Stimulated activated CD8-positive, alpha-beta memory T cell treated with anti-CD3 and anti-CD28 coated beads, Interleukin-15, amount 100 ng/mL, for 48 hours (primary cell): ENCODE measurements at places on chromosomes 7 and 10.
A peak's percentile ranks its signal among the peaks of the same experiment; 100 is the strongest.

- no peak for DNase-seq
Observed at GRCh38 chr7:12889391-12889790, 202.0 kb downstream of the ARL4A start.

DNA sequence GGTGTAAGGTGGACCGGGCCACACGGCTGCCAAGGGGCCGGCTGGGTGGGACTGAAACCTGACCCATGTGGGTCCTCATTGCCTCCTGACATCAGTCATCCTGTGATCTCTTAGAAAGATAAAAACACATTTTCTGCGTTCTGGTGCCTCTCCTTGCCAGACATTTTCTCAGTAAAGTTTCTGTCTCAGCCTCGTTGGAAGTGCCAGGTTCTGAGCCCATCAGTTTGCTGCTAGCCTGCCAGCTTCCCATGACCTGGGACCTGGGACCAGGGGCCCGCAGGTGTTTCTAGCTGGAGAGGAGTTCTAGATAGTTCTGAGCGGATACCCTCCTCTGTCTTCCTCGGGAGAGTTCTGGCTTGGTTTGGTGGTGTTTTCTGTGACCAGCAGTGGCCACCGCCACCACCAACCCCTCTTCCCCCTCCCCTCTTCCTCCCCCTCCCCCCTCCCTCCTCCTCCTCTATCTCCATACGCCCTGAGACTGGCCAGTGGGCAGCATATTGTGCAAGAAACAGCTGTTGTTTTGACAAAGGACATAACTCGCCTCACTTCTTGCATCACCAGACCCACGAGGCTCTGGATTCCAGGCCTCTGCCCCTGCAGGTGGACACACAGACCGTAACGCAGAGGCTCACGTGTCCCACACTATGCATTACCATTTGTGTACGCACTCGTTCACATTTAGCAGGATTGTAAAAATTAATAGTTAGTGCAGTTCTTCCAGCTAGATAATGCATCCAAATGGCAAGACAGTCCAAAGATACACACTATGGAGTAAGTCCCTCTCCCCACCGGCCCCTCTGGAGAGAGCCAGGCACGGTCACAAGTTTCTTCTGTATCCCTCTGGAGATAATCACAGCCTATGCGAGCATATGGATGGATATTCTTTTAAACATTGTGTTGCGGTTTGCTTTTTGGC lies 94.6 kb downstream of the CUX1 start:
- no peak for DNase-seq

DNA sequence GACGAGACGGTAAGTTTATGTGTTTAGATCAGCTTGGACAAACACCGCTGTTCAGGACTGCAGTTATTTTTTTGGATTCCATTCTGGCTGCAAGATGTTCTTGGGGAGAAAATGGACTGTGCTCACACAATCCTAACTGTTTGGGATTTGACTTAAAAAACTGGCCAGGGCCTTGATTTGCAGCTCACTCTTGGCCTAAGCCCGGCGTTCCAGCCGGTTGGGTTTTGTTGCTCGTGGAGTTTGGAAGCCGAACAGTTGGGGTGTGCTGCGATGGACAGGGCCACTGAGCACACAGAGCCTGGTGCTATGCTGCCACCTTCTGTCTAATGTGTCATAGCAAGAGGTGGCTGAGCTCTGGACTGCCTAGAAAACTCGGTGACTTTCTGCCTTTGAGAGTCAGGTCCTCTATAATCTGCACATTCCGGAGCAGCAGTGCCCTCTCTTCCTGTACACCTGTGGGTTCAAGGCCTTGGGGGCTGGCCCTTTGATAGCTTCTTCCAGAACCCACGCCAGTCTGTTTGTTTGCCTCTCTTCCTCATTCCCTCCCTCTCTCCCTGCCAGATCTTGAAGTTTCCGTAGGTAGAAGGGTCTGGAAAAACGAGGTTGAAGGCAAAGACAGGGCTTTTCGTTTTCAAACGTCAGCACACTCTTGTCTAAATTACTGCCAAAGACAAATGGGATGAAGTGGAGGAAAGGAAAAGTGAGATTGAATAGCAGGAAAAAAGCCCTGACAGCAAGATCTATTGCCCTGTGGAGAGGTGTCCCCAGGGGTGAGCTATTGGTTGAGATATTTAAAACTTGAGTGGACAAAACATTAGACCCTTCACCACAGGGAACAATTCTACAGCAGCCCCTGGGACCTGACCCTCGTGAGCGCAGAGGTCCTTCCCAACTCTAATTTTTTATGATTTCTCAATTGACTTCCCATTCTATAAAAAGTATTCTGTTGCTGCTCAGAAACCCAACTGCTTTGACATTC lies 167.5 kb upstream of the HABP2 start:
- DNase-seq, result peak; percentile 14

DNA sequence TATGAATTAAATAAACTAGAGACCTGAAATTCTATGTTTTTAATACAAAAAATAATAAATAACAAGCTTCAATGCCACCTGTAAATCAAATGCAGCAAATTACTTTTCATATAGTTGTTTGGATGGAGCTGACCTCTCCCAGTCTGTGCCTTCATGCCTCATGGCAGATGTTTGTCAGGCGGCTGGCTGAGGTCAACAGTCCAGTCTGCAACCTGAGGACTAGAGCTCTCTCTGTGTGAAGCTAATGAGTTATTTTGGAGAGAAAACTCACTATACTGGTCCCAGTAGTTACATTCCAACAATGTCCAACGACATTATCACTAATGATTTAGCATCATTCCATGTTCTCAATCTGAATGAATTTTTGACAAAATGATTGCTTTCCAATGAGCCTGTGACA lies 746.2 kb upstream of the POM121L12 start:
- DNase-seq, result no peak

GRCh38 chr7:74475243-74475986 lies 21.7 kb downstream of the GTF2IRD1 start:
- no peak for DNase-seq

- no peak for DNase-seq
Observed at GRCh38 chr7:68432585-68432984, 1165.7 kb upstream of the AUTS2 start.

DNA sequence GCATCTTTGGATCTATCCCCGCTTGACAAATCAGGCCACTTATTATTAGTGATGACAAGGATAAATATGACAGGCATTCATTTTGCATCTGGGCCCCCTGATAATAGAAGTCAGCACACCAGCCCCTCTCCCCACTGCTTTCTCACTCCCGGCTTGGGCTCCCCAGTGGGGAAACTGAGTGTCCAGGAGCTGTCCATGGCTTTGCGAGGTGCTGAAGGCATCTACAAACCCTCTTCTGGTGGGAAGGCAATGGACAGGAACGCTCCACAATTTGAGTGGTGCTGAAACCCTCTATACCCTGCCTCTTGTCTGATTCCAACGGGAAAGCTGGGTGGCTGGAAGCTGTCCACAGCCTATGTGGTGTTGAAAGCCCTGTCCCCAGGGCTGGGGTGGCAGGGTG lies 61.7 kb upstream of the PCBD1 start:
- no peak for DNase-seq

DNA sequence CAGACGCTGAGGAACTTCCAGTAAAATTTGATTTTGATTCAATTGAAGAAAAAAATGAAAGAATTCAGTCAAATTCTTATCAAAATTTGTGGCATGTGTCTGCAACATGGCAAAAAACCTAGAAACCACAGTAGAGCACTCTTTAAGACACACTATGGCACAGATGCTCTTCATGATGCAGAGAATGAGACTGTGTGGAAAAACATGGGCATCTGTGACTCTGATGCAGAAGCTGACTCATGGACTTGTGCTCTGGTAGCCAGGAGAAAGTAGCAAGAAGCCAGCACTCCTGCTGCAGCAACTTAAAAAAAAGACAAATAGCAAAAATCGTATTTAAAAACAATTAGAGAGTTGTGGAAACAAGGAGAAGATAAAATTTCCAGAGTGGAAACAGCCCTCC lies 8.9 kb upstream of the KCNK18 start:
- DNase-seq, result no peak

- no peak for DNase-seq
Observed at GRCh38 chr10:6045878-6046772, 16.0 kb downstream of the IL2RA start.

- DNase-seq, result no peak
Observed at GRCh38 chr10:63430091-63430998, 35.4 kb downstream of the JMJD1C start.

DNA sequence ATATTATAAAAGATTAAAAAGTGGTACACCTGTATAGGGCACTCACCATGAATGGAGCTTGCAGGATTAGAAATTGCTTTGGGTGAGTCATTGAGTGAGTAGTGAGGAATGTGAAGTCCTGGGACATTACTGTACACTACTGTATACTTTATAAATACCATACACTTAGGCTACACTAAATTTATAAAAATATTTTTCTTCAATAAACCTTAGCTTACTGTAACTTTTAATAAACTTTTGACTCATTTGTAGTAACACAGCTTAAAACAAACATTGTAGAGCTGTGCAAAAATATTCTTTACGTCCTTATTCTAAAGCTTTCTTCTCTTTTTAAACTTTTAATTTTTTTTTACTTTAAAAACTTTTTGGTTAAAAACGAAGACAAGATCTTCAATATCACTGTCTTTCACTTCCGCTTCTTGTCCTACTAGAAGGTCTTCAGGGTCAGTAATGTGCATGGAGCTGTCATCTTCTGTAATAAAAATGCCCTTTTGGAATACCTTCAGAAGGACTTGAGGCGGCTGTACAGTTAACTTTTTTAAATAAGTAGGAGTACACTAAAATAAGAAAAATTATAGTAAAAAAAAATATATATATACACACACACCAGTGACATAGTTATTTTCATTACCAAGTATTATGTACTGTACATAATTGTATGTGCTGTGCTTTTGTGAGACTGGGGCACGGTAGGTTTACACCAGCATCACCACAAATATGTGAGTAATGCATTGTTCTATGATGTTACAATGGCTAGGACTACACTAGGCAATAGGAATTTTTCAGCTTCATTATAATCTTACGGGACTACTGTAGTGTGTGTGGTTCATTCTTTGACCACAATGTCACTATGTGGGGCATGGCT lies 3.5 kb downstream of the STK31 start:
- DNase-seq, result no peak

DNA sequence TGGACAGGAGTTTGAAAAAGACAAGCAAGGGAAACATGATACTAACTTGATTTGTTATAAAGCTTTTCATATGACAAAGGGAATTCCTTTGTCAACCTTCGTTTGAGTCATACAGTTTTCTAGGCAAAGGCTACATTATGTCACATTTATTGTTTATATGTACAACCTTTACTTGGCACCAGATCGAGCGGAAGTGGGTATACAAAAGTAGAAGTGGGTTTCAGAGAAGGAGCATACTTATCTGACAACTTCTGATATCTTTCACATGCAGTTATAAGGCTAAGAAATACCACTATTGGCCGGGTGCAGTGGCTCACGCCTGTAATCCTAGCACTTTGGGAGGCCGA lies 11.0 kb downstream of the STMP1 start:
- DNase-seq, result no peak

DNA sequence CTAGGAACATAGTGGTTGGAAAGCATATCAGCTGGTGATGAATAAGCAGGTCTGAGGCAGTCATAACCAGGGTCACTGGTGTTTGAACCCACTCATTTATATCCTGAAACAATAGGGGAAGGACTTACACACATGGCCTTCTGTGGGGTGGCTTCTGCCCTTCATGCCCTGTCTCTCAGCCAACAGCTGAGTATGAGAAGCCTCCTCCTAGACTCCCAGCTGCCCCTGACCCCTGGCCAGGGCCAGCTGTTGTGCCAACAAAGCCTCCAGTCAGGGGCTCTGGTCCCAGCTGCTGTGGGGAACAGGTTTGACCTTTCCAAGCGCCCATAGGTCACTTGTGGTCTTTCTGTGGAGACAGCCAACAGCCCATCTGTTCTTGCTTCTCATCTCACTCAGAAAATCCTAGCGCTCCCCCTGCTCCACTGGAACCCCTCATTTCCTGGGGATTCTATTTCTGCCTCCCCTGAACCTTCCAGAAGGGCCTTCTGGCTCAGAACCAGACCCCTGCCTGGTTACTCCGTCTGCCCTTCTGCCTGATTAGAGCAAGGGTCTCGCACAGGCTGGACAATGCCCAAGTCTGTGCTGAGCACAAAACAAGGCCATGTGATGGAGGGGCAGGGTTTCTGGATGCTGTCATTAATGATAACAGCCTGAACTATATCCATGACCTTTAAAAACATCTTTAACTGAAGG lies 9.7 kb upstream of the PURB start:
- DNase-seq, result no peak

- DNase-seq, result no peak
Observed at GRCh38 chr7:5526100-5526905, 102.7 kb upstream of the TNRC18 start.

DNA sequence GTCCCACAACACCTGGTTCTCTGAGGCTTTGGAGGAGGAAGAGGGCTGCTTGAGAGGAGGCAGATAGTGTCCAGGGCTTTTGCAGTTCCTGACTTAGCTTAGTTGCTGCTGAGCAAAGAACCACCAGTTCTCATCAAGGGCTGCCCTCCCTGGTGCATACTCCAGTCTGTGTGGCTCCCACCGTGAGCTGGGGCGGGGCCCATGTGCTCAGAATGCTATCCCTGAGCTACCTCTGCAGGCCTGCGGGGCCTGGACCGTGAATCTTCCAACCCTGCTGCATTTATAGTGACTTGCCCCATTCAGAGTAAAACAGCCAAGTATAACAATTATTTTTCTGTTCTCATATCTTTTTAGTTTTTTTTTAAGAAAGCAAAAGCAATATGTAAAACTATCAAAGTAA lies 49.2 kb downstream of the TACR2 start:
- DNase-seq, result no peak

DNA sequence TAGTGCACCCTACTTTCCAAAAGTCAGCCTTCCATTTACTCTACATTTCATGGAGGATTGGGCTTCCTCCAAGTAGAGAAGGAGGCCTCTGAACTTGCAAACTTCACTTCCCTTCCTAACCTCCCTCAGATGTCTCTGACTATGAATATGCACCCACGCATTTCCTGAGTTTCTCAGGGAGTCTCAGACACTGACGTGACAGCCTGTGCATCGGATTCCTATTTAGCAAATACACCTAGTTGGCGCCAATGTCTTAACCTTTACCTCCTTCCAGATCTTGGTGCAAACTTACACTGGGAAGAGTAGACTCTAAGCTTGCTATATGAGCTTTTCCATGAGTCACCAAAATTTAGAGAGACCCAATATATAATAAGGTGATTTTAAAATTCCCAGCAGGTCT lies 920.1 kb upstream of the AUTS2 start:
- DNase-seq, result no peak

DNA sequence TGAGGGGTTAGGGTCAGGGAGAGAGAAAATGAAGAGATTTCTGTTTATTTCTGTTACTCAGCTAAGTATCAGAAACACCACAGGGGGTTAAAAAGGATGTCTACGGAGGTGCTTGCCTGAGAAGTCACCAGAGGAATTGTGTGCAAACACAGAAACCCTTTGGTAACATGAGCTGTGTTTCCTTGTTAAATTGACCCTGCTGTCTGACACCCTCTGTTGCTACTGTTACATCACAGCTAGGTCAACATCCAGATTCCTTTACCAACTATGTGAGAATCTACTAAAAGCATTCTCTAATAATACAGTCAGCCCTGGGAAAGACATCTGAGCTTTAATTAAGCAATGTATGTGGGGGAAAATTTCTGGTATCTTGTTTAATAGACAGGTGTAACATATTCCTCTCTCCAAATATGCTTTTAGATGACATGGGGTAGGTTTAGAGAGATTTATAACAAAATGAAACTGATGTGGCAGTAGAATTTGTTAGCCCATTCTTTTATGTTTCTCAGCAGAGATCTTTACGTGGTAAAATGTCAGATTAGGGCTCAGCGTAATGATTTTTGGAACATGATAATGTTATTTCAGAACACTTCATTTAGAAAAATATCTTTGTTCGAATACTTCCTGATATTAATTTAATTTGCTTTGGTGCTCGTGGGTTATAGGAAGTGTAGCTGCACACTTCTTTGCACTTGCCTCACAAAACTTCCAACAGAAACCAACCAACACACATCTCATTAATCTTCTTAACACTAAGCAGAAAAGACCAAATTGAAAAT lies 168.0 kb upstream of the AHR start:
- no peak for DNase-seq
